ENCODE measurements at places on chromosomes 13 and 19.

- DNase-seq = no peak
These were observed 5.8 kb downstream of the GIPC3 start for GRCh38 chr19:3590991-3591659.

GRCh38 chr19:38670921-38671398 lies 23.5 kb downstream of the ACTN4 start:
- peak; percentile 40 for DNase-seq

GRCh38 chr19:12792051-12792852 lies 966 bp downstream of the JUNB start:
- DNase-seq = peak; percentile 51

DNA sequence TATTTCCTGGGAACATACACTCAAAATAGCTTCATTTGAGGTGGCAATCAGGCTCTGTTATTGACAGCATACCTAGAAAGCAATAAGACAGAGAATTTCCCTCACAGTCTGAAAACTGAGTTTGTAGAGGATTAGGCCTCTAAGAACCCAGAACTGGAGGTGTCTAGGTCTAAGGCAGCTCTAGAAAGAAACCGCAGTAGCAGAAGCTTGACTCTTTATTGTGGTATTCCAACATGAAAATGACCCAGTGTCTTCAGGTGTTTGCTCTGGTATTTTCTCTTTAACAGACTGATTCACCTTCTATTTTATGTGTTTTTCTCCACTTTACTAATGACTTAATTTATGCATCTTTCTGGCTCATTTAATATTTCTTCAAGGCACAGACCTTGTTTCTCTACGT lies 8.5 kb downstream of the COG6 start:
- no peak for DNase-seq

All from NCI-H226 (cell line).